ENCODE measurements at places on chromosomes 4 and X. TPM values are rescaled to one million over a fixed set of nuclear protein-coding genes. Genes with fewer than 3 reads are reported as not detected.

Gene PDK3
- 38.2 TPM for total RNA-seq

Gene MMRN1
- total RNA-seq: 0.96 TPM

Gene PRPS2
- total RNA-seq: 74.5 TPM

Gene EDA
- total RNA-seq: 15.1 TPM

Gene MAGEA9B
- not detected for total RNA-seq

Gene SH3RF1
- total RNA-seq: 0.10 TPM

Gene GRPR
- total RNA-seq: 0.14 TPM

Gene EGFL6
- 3.7 TPM for total RNA-seq

Gene HEPH
- total RNA-seq: not detected

Gene TMPRSS11E
- total RNA-seq: not detected

Gene FLNA
- total RNA-seq: 1,016 TPM

Gene ADH7
- total RNA-seq: not detected

Gene CC2D2A
- total RNA-seq: not detected

Gene RIBC1
- 0.88 TPM for total RNA-seq

Gene DCAF12L1
- total RNA-seq: not detected

Gene MUC7
- not detected for total RNA-seq

Gene CDS1
- 0.10 TPM for total RNA-seq

Gene EIF2S3
- 238 TPM for total RNA-seq

Gene GNRHR
- not detected for total RNA-seq

Gene WDR13
- total RNA-seq: 56.9 TPM

Gene RBM47
- 5.0 TPM for total RNA-seq

Gene BEX1
- total RNA-seq: not detected

Gene FGB
- not detected for total RNA-seq
